Ascending aorta (tissue), 2 donors: ENCODE measurements at places on chromosomes 11 and 22. TPM values are rescaled to one million over a fixed set of nuclear protein-coding genes. Genes with fewer than 3 reads are reported as not detected.
A peak's percentile ranks its signal among the peaks of the same experiment; 100 is the strongest.

GRCh38 chr11:12285811-12286222 lies 91.6 kb upstream of the PARVA start:
- no peaks in the 10 kb centered on the region for H3K36me3 ChIP-seq
- H3K27me3 ChIP-seq, result no peaks in the 10 kb centered on the region
- H3K27ac ChIP-seq, result peak overlapping the region; percentile 93
- peak; percentile 64 for DNase-seq

OR10D3 gene
- total RNA-seq, result not detected

GRCh38 chr11:108923413-108923812 lies 258.5 kb downstream of the DDX10 start:
- H3K4me3 ChIP-seq, result no peak overlapping the region
- no peaks in the 10 kb centered on the region for H3K27me3 ChIP-seq
- H3K27ac ChIP-seq, result no peak overlapping the region
- H3K36me3 ChIP-seq, result no peaks in the 10 kb centered on the region
- no peak for DNase-seq
- no peaks in the 10 kb centered on the region for H3K4me1 ChIP-seq

OR51B5 gene
- not detected for total RNA-seq
